ENCODE measurements at places on chromosomes 4 and X.

- DNase-seq = no peak
Observed at GRCh38 chr4:155071962-155072361, 136.5 kb upstream of the NPY2R start.

- no peak for DNase-seq
Observed at GRCh38 chr4:169295822-169296221, 25.1 kb upstream of the SH3RF1 start.

- DNase-seq = no peak
Observed at GRCh38 chrX:103467887-103468286, 51.4 kb downstream of the RAB40A start.

GRCh38 chr4:125313989-125314667 is 627 bp upstream of the FAT4 start:
- DNase-seq = no peak

- DNase-seq = no peak
Observed at GRCh38 chr4:168101026-168101425, 8.7 kb downstream of the ANXA10 start.

GRCh38 chr4:176400816-176401461 is 81.2 kb downstream of the SPCS3 start:
- DNase-seq = no peak
